ENCODE measurements at places on chromosomes 6 and 20.

DNA sequence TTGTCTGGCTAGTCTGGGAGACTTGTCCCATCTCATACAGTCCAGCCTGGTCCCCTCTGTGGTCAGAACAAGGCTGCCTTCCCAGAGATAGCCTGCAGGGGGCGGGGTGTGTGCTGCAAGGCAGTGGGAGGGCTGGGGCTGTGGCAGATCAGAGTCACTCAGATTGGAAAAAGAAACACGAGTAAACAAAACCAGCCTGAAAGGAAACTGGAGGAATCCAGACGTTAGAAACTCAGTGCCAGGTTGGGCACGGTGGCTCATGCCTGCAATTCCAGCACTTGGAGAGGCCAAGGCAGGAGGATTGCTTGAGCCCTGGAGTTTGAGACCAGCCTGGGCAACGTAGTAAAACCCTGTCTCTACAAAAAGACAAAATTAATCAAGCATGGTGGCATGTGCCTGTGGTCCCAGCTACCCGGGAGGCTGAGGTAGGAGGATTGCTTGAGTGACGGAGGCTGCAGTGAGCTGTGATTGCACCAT, 20.2 kb downstream of the LEMD2 start:
- no peak for DNase-seq

DNA sequence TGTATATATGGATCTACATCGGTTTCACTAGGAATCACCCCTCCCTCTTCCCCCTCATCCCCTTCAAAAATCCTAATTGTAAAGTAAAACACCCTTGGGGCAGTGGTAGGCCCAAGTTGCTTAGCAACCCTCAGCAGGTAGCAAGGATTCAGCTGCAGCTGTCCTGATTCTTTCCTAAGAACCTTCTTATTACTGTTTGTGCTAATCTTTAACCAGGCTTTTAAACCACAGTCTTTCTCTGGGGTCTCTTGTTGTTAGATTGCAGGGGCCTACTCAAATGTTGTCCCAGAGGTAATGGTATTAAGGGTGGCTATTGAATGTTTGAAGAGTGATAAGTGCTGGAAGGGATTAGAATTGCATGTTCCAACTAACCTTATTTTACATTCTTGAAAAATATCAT, 46.4 kb downstream of the PRL start:
- DNase-seq, result no peak

DNA sequence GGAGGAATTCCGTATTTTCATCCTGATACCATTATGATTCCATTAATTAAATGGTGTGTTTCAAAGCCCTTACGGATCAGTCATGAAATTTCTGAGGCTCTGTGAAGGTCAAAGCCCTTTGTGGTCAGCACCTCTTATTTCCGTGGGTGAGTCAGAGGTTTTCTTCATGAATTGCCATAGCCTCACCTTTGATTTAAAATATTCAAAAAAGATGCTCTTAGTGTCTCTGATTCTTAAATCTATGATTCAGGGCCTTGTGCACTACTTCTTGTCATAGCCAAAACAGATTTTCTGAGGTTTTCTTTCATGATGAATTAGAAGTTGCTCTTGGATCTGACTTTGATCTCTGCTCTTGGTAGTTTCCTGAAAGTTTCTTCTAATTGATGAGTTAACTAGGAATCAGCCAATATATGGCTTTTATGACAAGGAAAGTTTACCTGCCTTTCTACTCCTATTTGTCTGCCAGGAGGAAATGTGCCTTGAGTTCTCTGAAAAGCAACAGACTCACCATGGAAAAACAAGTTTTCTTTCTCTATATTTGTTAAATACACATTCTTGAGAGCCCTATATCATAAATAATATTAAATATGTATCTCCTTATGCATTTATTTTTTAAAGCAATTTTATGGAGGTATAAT, 613.0 kb downstream of the UTRN start:
- DNase-seq, result no peak

GRCh38 chr6:169701311-169701953, 397 bp downstream of the WDR27 start:
- DNase-seq, result no peak

GRCh38 chr6:43896329-43897255, 126.6 kb downstream of the VEGFA start:
- DNase-seq, result no peak

GRCh38 chr6:152166497-152166896, 359.0 kb downstream of the ESR1 start:
- DNase-seq, result no peak

- DNase-seq, result no peak
Observed at GRCh38 chr6:51045548-51045947, 226.9 kb downstream of the TFAP2B start.

DNA sequence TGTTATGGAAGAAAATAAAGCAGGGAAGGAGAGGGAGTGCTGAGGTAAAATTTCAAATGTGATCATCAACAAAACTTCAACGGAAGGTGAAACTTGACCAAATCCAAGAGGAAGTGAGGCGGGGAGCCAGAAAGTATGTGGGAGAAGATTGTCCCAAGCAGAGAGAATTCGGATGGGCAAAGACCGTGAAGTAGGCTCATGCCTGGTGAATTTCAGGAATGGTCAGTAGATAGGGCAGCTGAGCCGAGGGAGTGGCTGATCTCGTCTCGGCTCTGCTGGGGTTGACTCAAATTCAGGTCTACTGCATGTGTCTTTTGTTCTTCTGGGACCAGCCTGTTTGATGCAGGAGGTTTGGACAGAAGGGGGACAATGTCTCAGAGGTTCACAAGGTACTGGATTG, 7.0 kb upstream of the CSNK2A1 start:
- no peak for DNase-seq

- DNase-seq, result no peak
Observed at GRCh38 chr20:10994991-10995700, 321.3 kb upstream of the JAG1 start.

DNA sequence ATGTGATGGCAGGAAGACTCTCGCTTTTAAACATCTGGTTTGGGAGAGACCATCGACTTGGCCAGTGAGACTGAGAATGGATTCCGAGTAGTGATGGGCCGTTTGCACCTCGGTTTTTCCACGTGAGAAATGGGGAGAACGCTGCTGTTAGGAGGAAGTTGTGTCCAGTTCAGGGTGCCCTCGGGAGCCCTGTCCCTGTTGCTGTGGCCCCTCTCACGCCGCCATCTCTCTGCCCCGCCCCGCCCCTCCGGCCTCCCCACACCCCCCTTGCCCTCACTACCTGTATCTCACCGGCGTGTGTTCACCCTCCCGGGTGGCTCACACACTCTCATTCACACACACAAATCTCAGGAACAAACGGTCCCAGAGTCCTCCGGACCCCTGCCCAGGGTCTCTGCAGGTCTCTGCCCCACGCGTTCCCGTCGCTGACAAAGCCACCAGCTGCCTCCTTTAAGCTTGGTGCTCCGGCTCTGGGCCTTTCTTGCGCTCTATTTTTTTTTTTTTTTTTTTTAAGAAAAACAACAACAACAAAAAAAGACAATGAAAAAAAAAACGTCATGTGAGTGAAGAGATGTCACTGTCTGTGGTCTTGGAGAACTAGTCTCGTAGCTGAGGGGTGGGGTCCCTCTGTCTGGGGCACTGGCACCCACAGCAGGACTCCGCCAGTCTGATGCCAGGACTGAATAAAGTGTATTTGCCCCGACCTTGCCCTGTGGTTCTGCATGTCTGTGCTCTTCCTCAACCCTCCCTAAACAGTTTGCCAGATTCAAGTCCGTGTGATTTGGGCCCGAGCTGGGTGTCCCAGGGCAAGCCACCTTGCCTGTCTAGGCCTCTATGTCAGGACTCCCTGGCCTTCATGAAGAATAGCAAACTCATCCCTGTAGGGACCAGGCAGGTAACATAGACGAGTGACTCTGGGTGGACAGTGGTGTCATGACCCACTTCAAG, 2.9 kb downstream of the SOX12 start:
- DNase-seq, result no peak

- DNase-seq, result no peak
Observed at GRCh38 chr20:7933346-7933745, 6.9 kb downstream of the HAO1 start.

- no peak for DNase-seq
Observed at GRCh38 chr6:168149015-168149414, 70.0 kb upstream of the FRMD1 start.

DNA sequence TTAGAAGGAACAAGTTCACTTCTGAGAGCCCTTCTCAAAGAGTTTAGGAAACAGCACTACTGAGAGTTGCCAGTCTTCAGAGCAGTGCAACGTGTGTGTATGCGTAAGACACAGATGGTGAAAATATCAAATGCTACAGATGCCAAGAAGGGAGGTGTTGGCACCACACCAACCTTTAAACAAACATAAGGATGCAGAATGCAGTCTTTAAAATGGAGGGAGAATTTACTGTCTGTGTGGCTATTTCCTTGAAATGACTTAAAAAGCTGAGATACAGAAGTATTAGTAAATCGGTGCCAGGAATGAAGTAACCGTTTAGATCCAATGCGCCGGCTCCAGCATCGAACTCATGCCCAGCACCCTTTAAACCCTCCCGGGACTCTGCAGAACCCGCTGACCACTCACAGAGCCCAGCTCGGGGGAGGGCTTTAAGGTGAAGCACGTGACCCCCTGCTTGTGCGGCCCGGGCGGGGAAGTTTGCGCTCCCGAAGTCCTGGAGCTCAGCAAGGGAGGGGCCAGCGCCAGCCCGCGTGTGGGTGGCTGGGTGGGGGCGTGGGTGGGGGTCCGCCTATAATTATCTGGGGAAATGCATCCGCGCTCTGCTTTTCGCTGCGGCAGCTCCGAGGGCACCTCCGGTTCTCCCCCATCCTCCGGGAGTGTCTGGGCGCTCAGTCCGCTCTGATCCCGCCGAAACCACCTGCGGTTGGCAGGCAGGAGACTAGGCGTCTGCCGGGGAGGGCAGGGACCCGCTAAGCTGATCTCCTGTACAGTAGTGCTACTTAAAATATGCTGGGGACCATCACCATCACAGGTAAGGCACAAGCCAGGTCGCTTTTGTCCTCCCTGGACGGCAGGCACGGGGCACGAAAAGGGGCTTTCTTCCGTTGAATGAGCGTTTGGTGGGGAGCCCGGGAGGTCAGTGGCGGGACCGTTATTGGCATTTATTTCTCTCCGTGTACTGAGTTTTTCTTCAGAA, 66.0 kb downstream of the ZBTB2 start:
- DNase-seq, result peak; percentile 24

DNA sequence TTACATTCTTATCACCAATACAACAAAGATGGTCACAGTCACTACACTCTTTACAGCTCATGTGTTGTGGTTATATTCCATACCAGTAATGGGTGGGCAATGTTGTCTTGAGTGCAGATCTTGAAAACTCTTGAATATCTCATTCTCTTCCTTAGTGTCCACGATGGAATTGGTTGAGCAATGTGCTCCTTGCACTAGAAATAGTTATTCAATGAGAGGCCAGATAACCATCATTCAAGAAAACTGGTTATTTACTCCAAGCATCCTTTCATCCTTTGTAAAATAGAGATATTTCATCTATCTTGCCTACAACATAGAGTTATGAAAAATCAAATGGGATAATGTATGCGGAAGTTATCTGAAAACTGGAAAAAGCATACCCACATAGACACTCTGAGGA, 215.9 kb downstream of the ARHGAP18 start:
- no peak for DNase-seq

GRCh38 chr20:44209686-44210405, 725 bp downstream of the OSER1 start:
- DNase-seq, result no peak

DNA sequence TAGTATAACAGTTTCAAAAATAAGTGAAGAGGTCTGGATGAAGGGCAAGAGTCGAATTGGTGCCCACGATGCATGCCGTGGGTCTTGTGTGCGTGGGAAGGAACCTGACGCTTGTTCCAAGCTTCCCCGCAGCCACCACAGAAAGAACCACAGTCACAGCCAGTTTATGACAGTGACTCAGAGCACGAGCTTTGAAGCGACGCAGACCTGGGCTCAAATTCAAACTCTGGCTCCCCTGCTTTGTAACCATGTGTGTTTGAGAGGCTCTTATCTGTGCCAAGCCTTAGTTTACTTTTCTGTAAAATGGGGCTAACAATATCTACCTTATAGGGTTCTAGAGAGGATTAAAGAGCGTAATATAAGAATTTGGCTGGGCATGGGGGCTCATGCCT, 65.5 kb downstream of the SYNJ2 start:
- no peak for DNase-seq

DNA sequence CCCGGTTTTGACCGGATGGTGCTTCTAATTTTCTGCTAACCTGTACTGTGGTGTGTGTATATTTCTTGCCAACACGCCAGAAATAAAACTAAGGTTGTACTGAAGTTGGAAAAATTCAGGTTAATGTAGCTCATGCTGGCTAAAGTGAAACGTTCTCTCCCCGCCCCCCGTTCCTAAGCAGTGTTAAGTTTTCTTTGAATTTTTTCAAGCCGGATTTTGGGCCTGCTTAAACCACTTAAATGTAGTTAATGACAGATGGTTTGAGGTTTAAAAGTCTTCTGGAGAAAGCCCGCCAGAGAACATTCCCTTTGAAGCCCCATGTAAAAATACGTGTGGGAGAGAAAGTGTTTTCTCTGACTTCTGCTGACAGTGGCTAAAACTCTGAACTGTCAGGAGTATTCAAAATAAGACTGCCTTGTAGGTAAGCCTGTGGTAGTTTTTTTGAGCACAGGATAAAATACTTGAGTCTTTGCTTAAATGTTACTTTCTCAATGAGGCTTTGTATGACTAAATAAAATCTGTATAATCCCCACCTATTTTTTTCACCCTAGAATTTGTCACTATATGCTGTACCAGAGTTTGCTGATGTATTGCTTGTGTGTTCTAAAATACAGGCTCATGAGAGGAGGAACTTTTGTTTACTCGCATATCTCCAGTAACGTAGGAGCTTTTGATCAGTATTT, 101.3 kb downstream of the OR2B2 start:
- DNase-seq, result no peak

DNA sequence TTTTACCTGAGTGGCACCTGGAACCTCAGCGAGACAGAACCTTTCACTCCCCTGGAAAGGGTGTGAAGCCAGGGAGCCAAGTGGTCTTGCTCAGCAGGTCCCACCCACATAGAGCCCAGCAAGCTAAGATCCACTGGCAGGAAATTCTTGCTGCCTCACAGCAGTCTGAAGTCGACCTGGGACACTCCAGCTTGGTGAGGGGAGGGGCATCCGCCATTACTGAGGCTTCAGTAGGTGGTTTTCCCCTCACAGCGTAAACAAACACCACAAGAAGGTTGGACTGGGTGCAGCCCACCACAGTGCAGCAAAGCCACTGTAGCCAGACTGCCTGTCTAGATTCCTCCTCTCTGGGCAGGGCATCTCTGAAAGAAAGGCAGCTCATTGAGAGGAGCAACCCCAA, 134.7 kb upstream of the RSPO3 start:
- DNase-seq, result no peak

GRCh38 chr6:139254196-139254595, 37.6 kb downstream of the TXLNB start:
- no peak for DNase-seq

GRCh38 chr6:151284548-151285017, 44.8 kb downstream of the AKAP12 start:
- DNase-seq, result no peak

All from GM04504 (cell line).